ENCODE measurements at places on chromosomes 16 and 17.
A peak's percentile ranks its signal among the peaks of the same experiment; 100 is the strongest.

DNA sequence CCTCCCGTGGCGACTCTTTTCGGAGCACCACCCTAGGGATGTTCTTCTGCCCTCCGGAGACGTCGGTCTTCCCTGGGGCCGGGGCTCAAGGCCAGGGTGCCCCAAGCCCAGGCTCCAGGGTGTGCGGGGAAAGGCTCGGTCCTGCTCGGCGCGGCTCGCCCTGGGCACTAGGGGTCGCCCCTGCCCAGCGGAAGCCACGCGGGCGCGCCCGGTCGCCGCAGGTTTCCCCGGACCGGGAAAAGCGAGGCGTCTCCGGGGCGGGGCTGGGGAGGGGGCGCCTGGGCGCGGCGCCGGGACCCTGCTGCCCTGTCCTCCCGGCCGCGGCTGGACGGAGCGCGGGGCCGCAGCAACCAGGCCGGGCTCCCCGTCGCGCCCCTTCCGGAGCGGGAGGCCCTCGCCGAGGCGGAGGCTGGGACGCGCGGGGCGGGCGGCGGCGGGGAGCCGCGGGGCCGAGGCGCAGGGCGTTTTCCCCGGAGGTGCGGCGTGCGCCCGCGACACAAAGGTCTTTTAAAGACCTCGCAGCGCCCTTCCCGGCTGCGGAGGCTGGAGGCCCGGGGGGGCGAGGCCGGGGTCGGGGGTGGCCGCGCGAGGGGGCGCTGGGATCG lies 76.4 kb downstream of the MRC2 start:
- no peak for DNase-seq

GRCh38 chr16:74249846-74250245 lies 46.8 kb upstream of the PSMD7 start:
- no peak for DNase-seq

DNA sequence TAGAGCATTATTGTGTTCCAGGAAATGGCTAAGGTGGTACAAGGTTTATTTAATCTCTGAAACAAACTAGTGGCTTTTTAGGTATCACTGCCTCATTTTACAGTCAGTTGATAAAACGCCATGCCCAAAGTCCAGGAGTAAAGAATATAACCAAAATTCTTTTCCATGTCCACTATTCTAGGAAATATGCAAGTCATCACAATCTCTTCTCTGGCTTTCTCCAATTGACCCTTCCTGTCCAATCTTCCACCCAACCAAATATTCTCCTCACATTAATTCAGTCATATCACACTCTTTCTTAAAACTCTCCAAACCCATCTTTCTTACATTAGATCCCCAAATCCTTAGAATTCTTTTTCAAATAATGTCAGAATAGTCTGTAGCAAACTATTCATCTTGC lies 1110.0 kb upstream of the CDH8 start:
- DNase-seq = no peak

DNA sequence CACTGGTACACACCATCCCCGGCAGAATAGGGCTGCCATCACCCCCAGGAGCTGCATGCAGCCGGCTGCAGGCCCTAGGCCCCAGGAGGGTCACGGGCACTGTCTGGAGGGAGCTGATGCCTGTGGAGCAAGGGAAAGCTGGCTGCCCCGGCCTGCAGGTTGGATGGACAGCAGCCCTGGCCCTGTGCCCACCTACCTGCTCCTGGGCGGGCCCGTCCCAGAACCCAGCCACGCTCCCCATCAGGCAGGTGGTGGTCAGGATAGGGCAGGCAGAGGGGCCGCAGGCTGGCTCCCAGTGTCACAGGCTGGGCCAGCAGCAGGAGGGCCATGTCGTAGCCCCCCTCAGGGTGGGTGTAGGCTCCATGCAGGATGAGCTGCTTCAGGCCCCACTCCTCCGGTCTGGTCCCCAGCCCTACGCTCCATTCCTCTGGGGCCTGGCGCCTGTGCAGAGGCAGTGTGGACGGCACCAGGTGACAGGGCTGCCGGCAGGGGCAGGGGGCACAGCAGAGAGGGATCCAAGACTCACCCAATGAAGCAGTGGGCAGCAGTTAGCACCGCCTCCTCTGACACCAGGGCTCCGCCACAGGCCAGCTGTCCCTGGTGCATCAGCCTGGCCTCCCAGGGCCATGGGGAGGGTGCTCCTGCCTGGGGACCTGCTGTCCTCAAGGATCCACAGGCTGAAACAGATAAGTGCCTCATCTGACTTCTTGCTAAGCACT lies 4.0 kb downstream of the PRSS53 start:
- no peak for DNase-seq

- no peak for DNase-seq
Measured at GRCh38 chr17:29157310-29157709, 22.9 kb downstream of the MYO18A start.

DNA sequence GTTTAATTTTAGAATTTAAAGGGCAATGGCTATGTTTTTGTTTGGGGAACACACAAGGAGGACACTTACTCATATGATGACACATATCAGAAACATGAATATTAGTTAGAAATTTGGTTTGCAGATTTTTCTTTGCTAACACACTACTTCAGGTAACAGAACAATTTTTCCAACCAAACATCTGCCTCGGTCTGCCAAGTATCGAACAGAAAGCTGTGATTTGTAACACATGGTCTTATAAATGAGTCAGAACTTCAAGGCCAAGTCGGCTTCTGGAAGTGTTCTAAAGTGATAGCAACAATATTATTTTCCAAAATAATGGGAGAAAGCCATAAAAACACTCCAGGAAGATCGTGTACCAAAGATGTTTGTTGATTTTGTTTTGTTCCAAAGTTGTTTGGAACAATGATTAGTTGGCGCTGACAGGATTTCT lies 75.9 kb upstream of the PMFBP1 start:
- peak; percentile 4 for DNase-seq

DNA sequence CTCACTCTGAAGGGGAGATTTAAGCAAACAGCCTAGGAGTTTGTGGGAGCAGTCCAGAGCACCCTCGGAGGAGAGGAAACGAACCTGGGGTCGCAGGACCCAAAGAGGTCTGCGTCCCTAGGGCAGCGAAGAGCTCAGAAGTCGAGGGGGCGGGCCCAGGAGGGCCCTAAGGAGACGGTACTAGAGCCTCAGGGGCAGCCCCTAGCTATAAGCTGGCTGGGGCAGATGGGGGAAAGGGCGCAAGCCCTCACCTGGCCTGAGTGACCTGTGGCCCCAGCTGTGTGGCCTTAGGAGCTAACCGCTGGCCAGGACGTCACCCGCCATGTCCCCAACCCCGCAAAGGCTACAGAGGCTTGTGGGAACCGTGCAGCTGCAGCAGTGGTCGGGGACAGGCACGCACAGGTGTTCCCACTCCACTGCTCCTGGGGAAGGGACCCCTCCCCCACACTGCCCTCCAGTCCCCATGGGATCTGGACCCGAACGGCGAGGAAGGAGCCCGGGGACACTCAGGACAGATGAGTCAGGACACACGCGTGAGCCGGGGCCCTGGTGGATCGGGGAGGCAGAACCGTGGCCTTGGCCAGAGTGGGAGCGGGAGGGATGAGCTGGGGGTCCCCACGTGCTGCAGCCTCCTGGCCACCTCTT lies 2.0 kb upstream of the CTRB2 start:
- no peak for DNase-seq

- no peak for DNase-seq
Measured at GRCh38 chr17:49162866-49163265, 30.3 kb downstream of the B4GALNT2 start.

DNA sequence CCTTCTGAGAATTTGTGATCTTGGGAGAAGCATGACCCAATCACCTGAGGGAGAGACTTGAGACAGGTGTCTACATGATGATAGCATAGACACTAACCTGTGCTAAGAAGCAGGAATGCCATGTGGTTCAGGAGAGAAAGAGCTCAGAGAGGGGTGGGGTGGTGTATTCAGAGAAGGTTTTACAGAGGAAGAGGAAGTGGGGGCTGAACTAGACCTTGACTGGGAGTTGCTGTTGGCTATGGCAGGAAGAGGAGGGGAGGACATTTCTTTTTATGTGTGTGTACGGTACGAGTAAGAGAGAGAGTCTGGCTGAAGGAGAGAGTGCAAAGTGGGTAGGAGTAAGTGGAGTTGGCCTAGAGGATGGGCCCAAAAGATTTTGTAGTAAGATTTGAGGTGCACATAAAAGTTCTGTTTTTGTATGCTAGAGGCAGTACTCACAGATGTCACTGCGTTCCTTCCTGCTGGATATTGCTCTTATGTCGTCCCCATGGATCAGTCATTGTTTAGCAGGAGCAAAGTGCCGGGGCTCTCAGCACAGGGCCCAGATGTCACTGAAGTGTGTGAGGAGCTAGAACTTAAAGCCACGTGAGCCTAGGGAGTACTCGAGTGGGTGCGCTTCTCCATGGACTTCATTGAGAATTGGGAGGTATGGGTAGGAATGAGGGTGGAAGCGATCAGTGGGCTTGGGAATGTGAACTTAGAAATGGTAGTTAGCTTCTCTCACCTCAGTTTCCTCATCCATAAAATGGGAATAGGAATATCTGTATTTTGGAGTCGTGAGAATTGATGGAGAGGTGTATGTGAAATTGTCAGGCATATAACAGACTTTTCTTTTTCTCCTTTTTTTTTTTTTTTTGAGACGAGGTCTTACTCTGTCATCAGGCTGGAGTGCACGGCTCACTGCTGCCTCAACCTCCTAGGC lies 22.1 kb downstream of the SLC7A6 start:
- no peak for DNase-seq

DNA sequence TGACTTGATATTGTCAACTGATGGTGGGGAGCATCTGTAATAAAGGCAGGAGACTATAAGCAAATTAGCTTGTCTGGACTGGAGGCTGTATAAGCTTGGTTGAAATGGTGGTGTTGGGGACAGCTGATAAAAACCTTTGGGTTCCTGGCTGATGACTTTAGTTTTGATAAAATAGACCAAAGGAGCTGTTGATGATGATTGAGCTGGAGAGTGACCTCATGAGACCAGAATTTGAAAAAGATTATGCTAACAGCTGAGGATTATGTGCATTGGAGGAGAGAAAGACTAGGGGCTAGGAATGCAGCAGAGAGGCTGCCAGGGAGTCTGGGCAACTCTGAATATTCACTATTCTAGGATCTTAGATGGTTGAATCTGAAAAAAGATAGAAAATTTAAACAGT lies 8.7 kb upstream of the CDC27 start:
- no peak for DNase-seq

DNA sequence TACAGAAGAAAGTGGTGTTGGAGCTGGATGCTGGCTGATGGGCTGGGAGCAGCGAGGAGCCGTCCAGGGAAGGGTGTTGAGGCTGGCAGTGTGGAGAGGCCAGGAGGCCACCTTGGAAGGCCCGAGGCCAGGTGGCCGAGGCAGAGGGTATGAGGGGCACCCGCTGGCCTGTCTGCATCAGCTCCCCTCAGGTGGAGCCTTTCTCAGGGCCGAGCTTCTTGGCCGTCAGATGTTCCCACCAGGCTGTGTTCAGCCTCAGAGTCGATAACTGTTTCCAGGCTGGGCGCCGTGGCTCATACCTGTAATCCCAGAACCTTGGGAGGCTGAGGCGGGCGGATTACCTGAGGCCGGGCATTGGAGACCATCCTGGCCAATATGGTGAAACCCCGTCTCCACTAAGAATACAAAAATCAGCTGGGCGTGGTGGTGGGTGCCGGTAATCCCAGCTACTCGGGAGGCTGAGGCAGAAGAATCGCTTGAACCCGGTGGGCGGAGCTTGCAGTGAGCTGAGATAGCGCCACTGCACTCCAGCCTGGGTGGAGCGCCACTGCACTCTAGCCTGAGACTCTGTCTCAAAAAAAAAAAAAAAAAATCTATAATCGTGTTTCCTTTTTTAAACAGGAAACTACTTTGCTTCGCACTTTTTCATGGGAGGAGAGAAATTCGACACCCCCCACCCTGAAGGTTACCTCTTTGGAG lies 25.3 kb downstream of the MGRN1 start:
- no peak for DNase-seq

DNA sequence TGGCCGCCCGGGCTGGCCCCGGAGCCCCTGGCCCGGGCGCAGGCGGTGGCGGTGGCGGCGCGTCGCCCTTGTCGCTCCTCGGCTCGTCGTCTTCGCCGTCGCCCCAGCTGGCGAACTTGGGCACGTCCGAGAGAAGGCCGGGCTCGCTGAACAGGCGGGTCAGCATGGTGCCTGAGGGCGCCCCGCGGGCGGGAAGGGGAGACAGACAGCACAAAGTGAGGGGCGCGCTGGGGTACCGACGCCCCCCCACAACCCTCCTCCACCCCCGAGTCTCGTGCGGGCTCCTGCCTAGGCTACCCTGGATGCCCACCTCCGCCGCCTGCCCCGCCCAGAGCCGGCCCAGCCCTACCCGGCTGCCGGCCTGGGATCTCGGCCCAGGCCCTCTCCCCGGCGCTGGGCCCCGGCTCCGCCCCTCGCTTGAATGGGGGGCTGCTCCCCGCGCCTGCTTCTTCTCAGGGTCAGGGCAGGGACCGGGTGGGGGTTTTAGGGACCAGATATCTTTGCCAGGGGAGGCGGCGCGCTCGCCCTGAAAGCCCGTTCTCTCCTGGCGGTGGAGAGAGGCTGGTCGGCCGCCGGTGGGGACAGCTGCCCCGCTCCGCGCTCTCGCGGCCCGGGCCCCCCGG lies 1.2 kb downstream of the NEUROD2 start:
- DNase-seq = no peak

GRCh38 chr17:74994440-74994839 lies 7.0 kb downstream of the CDR2L start:
- DNase-seq = no peak

GRCh38 chr16:62190426-62190825 lies 154.2 kb upstream of the CDH8 start:
- DNase-seq = no peak

- no peak for DNase-seq
Measured at GRCh38 chr17:66636111-66636510, 198.8 kb upstream of the CACNG5 start.

GRCh38 chr17:47310186-47310733 lies 13.5 kb upstream of the EFCAB13 start:
- DNase-seq = no peak

DNA sequence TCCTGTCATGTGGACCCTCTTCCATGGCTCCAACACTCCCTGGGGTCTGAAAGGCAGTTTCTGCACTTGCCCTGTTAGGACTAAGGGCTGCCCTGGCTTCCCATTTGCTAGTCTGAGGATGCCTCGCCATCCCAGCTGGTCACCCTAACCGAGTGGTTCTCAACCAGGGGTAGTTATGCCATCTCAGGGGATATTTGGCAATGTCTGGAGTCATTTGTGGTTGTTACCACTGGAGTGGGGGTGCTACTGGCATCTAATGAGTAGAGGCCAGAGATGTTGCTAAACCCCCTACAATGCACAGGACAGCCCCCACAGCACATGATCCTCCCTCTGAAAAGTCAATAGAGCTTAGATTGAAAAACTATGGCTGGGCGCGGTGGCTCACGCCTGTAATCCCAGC lies 26.9 kb upstream of the CDH1 start:
- no peak for DNase-seq

Data from pulmonary artery endothelial cell (primary cell).